T-helper 2 cell (primary cell): ENCODE measurements at places on chromosomes 1 and 21.

DNA sequence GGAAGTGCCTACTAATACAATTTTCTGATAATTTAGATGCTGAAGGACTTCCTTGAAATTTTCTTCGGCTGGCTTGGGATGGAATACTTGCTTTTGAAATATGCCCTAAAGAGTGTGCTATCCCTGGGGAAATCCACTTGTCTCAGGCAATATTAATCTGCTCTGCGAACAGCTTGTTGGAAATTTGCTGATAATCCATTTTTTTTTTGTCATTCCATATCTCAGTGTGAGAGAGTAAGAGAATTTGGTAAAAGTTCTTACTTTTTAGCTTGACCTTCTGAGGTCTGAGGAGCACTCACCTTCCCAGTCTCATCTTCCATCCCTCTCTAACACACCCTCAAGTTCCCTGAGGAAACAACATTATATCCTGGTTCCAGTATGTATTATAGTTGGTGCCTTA is 36.8 kb downstream of the DNAJC6 start:
- DNase-seq: no peak

- no peak for DNase-seq
Measured at GRCh38 chr1:16242556-16243214, 5.7 kb upstream of the CPLANE2 start.

DNA sequence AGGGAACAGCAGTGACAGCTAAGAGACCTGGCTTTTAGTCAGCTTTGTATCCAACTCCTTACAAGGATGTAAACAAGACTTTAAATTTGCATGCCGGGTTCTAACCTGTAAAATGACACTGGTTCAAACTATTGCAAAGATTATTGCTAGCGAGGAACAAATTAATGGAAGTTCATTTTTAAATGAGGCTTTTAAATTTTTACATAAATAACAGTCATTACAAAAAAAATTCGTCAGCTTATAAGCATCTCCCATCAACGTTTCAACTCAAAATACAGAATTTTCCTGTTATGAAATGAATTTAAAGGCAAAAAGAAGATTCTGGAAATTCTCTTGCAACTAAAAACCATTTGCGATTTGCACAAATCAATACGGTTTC is 668 bp downstream of the KIF14 start:
- DNase-seq: no peak

GRCh38 chr1:163296504-163297263 is 25.1 kb upstream of the NUF2 start:
- no peak for DNase-seq

DNA sequence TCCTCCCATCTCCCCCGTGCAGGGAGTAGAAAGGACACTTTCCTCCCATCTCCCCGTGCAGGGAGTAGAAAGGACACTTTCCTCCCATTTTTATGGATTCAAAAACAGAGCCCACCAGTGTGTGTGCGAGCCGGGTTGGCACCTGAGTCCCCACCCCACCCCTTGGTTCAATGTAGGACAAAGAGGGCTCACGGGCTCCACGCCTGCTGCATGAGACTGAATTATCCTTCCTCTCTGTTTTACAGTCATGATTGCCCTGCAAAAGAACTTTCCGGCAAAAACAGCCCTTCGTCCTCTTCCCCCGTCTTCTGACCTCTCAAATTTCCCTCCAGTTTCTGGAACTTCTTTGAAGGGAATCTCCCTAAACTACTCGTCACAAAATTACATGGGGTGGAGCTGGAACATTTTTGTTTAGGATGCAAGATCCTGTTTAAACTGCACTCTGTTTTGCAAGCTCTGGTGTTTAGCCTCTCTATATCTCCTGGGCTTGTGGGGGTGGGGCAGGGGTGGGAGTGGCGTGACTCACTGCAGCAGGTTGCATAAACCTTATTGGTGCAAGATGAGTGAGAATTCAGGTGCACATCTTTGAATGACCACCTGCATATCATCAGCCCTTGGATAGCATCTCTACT is 99.8 kb downstream of the PSMG1 start:
- DNase-seq: no peak

GRCh38 chr1:85818371-85818770 is 110.1 kb upstream of the ZNHIT6 start:
- DNase-seq: no peak

GRCh38 chr1:10724948-10725847 is 71.2 kb downstream of the CASZ1 start:
- DNase-seq: no peak

- DNase-seq: no peak
Measured at GRCh38 chr1:31745096-31745945, 18.8 kb downstream of the ADGRB2 start.

DNA sequence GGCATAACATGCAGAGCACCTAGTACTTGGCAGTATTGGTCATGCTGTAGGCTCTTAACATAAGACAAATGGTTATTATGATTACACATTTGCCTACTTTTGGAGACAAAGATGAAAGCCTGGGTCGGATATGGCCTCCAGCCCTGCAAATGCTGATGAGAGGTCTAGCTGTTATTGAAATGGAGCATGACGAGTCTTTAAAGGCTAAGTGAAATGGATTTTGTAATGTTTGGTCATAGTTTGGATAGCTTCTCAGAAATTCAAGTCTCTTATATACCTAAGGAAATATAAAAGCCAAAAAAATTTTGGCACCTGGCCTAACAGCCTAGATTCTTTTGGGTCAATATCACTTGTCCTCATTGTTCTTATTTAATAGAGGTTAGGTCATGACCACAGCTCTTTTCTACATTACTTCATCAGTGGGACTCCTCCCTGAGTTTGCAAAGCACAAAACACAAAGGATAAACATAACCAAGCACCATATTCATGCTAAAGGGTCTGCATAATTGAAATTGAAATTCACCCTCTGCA is 69.2 kb upstream of the WLS start:
- no peak for DNase-seq

DNA sequence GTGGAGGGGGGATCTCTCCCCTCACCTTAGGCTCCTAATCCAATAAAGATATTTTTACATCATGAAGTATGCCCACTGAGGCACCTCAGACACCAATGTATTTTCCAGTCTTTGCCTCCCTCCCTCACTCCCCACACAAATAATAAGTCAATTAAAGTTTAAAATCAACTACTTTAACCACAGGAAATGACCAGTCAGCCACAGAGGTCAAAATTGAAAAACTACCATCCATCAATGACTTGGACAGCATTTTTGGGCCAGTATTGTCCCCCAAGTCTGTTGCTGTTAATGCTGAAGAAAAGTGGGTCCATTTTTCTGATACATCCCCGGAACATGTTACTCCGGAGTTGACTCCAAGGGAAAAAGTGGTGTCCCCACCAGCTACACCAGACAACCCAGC is 70.6 kb upstream of the DYNLT5 start:
- DNase-seq: no peak

DNA sequence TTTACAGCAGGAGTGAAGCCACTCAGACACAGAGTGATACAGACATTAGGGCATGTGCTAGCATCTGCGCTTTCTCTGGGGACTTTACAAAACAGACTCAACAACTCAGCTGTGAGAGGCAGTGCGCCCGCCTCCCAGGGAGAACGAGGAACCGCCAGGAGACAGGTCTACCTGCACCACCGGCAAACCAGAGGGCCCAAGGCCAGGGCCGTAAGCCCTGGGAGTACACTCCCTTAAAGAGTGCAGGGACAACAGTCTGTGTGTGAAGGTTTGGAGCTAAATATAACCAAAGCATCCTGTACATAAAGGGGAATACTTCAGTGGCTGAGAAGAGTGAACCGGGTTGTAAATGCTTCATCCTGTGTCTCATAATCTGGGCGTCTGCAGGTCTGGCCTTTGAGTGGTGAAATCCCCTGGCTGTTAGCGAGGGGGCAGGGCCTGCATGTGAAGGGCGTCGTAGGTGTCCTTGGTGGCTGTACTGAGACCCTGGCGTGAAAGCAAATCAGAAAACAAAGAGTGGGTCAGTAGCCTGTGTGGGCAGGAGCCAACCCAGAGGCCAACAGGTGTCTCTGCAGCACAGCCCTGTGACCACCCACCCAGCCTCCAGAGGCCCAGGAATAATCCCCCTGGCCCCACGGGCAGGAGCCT is 86.9 kb downstream of the CD247 start:
- DNase-seq: no peak

- no peak for DNase-seq
Measured at GRCh38 chr1:26373789-26374188, 1.2 kb upstream of the ZNF683 start.

GRCh38 chr21:26888256-26888655 is 43.0 kb upstream of the ADAMTS1 start:
- no peak for DNase-seq

DNA sequence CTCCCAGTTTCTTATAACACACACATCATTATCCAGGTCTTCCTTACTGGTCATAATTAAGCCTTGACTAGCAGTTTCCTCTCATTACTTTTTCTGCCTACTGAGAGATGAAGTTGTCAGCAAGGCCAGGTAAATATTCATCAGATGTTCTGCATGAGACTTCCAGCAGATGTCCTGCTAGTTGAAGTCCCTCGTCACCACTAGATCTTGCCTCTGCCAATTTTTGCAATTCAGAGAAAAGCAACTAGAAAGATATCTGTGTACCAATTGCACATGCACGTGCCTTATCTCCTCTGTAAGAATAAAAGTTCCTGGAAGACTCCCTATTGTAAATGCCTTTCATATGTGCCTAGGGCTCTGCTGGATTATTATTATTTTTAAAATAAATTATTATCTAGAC is 18.3 kb downstream of the ACKR1 start:
- no peak for DNase-seq

DNA sequence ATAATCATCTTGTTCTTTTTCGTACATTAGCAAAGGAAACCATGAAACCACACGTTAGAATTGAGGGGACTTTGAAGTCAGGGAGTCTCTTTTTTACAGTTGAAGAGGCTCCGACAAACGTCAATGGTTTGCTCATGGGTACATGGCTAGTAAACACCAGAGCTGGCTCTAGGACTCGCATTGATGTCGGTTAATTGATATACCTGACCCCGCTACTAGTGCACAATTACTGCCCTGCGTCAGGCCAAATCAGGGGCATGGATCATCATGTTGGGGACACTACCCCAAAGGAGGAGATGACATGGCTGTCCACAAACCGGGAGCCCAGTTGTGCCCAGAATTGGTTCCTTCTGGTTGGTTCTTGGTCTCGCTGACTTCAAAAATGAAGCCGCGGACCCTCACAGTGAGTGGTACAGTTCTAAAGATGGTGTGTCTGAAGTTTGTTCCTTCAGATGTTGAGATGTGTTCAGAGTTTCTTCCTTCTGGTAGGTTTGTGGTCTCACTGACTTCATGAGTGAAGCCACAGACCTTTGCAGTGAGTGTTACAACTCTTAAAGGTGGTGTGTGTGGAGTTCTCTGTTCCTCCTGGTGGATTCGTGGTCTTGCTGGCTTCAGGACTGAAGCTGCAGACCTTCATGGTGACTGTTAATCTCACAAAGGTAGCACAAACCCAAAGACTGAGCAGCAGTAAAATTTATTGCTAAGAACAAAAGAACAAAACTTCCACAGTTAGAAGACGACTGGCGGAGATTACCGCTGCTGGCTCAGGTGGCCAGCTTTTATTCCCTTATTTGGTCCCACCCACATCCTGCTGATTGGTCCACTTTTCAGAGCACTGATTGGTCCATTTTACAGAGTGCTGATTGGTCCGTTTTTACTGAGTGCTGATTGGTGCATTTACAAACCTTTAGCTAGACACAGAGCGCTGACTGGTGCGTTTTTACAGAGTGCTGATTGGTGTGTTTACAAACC is 126.9 kb upstream of the ERRFI1 start:
- DNase-seq: no peak

GRCh38 chr1:57868908-57869307 is 445.0 kb upstream of the DAB1 start:
- DNase-seq: no peak

- DNase-seq: no peak
Measured at GRCh38 chr1:174815474-174815908, 184.3 kb upstream of the CACYBP start.

GRCh38 chr1:196438329-196438728 is 169.9 kb downstream of the KCNT2 start:
- DNase-seq: no peak

GRCh38 chr1:87359586-87359985 is 30.9 kb downstream of the LMO4 start:
- no peak for DNase-seq

DNA sequence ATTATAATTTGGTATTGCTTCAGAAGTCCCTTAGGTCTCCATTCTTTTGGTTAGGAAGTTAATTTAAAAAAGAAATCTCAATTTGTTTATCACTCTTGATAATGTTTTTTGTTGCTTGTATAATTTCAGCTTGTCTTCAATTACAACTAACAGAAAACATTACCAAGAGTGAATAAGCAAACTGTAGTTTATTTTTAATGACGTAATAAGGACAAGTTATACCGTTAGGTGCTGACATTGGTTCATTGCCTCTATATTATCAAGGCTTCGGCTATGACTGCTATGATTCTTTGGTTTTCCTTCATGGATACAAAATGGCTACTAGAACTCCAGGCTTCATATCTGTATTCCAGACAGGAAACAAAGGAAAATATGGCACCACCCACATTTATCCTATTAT is 220.6 kb downstream of the PTGER3 start:
- DNase-seq: no peak

DNA sequence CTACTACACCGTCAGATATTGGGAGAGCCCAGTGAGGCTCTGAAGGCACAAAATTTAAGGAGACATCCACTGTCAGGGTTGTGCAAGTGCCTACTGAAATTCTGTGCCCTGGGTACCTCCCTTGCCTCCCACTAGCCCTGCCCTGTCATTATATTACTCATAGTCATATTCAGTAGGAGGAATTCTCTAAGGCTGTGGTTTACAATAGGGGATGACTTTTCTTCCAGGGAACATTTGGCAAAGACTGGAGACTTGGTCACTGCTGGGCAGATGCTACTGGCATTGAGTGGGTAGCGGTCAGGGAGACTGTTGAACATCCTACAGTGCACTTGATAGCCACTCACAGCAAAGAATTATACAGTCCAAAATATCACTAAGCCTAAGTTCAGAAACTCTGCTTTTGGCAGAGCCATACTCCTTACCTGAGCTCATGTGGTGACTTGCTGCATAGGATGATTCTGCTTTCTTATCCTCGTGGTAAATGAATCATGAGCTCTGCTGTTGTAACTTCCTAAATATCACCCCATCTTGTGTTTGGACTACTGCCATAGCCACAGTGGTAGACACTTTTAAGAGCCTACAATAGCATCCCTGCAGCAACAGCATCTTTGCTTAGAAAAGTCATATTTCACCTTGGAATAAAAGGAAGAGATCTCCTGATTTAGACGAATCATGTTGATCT is 563.4 kb upstream of the PLXNA2 start:
- no peak for DNase-seq

DNA sequence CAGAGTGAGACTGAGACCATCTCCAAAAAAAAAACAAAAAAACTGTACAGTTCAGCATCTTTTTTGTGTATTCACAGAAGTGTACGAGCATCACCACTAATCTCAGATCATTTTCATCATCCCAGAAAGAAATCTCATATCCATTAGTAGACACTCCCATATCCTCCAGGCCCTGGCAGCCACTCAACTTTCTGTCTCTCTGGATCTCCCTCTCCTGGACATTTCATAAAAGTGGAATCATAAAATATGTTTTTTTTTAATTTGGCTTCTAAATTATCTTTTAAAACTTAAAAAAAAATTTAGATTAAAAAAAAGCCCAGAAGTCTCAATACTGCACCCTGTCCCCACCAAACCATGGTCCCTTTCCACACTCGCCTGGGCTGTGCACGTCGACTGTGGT is 22.1 kb downstream of the RIPPLY3 start:
- no peak for DNase-seq
